ENCODE measurements at places on chromosomes 6 and 20.

DNA sequence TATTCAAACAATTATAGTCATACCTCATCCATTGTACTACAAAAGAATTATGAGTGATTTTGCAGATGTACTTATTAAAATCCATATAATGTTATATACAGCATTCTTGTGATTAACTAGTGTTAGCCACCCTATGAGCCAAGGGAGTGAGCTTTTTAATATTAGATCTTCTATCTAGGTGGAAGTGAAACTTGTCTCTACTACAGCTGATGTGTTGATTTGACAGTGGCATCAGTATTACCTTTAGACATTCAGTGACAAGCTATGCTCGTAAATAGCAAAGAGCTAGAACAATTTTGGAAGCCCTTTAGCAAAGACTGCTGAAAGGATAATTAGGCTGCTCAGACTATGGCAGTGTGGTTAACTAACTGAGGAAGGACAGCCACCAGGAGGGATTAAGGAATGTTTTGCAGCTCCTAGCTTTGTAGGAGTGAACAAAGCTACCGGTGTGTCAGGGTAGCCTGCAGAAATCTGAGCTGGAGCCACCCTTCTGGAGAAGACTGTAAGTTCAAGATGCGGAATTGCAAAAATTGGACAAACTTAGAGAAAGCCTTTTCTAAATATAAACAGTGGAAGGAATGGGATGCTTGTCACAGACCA is 73.7 kb downstream of the AFG1L start:
- no peak for DNase-seq

GRCh38 chr6:53342217-53342616 is 6.5 kb downstream of the ELOVL5 start:
- DNase-seq, result no peak

- DNase-seq, result no peak
Measured at GRCh38 chr6:128532136-128532535, 11.7 kb upstream of the PTPRK start.

- DNase-seq, result no peak
Measured at GRCh38 chr20:5085380-5085779, 34.4 kb downstream of the PCNA start.

- no peak for DNase-seq
Measured at GRCh38 chr20:25252230-25252651, 4.4 kb downstream of the PYGB start.

DNA sequence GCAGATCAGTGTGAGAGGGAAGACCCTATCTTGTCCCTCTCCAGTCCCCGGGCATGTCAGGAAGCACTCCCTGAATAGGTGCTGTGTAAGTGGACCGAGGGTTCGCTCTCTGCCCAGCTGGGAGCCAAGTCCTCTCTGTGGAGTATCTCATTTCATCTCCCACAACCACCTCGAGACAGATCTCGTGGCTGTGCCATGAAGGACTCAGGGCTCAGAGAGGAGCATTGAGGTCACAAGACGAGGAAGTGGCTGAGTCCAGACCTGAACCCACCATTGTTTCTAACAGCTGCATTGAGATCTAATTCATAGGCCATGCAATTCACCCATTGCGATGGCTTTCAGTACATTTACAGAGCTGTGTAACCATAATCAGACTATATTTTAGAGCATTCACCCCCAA is 34.7 kb upstream of the STX16 start:
- DNase-seq, result no peak

GRCh38 chr6:146598772-146599405 is at the start of gene ADGB:
ADGB (plus strand) TSS chr6:146598972; CDS start chr6:146599041, 69 bp downstream.
- no peak for DNase-seq

DNA sequence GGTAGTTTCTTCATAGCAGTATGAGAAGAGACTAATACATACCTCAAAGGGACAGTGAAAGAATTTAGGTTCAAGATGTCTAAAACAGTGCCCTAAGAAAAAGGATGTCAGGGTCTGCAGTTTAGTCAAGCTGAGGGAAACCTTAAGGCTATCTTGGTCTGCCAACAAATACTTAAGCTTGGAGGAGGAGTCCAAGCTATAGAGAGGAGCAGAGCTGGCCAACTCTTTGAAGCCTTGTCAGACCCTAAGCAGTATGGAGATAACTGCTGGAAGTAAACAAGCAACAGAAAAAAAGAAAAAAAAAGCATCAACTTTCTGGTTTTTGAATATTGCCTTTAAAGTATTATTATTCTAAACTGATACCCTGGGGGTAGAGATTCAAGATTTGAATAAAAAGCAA is 1518.1 kb downstream of the GRIK2 start:
- no peak for DNase-seq

DNA sequence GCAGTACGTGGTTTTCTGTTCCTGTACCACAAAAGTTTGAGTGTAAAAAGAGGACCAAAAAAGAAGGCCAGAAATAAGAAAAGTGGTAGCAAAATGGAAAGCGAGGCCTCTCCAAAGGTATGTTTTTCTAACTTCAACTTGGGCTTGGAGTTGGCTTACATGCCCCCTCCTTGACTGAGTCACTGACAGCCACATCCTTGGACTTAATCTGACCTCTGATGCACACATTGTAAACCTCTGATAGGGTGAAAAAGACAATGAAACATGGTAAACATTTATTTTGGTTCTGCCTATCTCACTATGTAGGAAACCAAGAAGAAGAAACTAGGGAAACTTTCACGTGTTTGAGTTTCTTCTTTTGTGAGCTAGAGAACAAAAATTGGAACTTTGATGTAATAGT is 503.2 kb upstream of the ID4 start:
- no peak for DNase-seq

GRCh38 chr6:12371641-12372146 is 81.5 kb downstream of the EDN1 start:
- no peak for DNase-seq

GRCh38 chr6:87588756-87589407 is 905 bp downstream of the RARS2 start:
- DNase-seq, result no peak

GRCh38 chr6:112594886-112595594 is 247.9 kb downstream of the RFPL4B start:
- no peak for DNase-seq

DNA sequence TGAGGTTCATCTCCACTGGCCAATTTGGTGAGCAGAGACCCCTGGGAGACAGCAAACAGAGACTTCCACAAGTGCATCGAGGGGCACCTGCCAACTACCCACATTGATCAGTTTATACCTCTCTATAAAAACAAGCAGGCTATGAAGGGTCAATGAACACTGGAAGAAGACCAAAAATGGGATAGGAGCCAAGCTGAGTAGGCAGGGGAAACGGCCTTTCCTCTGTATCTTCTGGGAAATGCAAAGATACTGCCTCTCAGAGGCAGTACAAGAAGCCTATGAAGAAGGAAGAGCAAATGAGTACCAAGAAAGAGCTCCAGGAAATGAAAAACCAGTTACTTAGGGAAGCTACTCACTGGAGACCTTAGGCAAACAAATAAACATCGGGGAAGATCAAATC is 247.7 kb downstream of the GMDS start:
- DNase-seq, result no peak

DNA sequence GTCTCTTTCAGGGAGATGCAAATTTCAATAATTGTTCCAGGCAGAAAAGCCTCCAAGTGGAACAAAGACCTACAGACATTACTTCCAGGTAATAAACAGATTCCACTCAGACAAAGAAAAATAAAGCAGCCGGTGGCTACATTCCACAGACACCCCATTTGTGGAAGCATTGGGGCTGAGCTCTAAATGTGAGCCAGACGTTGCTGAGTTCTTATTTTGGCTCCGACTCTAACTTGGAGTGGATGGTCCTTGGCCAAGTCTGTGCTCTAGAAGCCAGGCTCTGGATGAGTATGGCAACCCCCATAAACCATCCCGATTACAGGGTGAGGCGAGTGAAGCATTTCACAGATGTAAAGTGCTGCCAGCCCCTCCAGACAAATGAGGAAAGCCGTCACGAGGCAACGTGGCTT is 6.6 kb downstream of the TRAM2 start:
- DNase-seq, result no peak

DNA sequence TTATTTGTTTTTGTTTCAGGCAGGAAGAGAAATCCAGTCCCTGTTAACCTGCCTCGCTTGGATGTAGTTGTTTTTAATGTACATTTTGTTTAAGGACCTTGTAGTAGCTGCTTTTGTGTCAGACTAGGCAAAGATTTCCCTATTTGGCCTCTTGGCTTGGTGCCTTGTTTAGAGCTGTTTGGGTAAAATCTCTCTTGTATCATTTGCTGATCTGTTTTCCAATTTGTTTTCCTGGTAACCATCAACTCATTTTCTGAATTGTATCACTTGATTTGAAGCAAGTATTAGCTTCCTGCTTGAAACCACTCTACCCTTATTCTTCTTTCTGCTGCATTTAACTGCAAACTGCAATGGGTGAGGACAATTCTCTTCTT is 160.7 kb downstream of the ZFAND3 start:
- DNase-seq, result no peak
